ENCODE measurements at places on chromosomes 16 and 17. TPM values are rescaled to one million over a fixed set of nuclear protein-coding genes. Genes with fewer than 3 reads are reported as not detected.
A peak's percentile ranks its signal among the peaks of the same experiment; 100 is the strongest.

DNA sequence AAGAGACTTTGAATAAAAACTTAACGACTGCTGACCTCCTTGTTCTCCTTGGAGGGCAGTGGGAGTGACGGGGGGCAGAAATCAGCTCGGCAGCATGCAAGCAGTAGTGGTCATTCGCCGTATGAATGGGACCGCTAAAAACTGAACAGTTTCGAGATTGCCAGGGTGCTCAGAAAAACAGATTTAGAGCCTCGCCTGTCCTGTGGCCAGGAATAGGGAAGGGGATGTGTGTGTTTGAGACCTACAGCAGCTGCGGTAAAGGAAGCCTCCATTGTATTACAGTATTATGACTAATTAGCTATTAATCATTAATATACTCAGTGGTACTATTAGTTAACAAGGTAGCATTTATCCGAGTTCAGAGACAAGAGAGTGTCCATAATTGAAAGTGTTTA, 670 bp upstream of the ZNF652 start:
- DNase-seq = no peak

GRCh38 chr16:65601781-65602180, 479.9 kb upstream of the CDH11 start:
- DNase-seq = no peak

DNA sequence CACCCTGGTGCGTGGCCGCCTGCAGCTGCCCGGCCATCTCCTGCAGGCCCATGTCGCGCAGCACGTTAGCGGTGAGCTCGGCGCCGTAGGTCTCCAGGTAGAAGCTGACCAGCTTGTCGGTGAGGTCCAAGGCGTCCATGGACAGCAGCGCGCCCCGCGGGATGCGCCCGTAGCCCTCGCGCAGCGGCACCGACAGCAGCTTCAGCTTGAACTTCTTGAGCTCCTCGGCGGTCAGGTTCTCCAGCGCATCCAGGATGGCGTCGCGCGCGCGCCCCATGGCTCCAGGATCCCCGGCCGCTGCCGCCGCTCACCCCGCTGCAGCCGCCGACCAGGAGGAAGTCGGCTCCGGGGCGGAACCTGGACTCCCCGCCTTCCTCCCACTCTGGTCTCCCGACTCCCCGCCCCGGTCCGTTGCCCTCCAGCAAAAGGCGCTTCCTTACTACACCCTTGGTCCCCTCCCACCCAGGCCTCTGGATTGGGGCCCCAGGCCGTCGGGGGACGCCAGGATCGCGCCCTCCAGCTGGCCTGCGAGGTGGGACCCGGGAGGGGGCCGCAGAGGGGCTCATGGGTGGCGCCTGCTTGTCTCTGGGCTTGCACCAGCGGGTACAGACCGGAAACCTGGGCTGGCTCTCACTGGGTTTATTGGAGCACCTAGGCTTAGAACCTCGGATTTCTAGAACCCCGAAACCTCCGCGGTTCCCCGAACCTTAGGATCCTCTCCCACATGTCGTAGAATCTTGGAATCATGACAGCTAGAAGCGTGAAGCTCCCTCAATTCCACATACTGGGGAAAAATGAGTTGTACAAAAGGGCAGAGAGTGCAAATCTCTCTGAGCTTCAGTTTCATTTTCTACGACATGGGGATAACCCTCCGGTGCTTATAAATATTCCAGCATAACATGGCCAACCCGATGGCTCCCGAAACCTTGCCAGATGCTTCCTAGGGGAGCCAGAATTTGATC, at the start of gene PYCARD:
Gene PYCARD, minus strand, starts transcription at position 347 of the 962 bp plus-strand sequence. Its CDS starts 70 bp downstream, at position 277.
- no peak for DNase-seq

DNA sequence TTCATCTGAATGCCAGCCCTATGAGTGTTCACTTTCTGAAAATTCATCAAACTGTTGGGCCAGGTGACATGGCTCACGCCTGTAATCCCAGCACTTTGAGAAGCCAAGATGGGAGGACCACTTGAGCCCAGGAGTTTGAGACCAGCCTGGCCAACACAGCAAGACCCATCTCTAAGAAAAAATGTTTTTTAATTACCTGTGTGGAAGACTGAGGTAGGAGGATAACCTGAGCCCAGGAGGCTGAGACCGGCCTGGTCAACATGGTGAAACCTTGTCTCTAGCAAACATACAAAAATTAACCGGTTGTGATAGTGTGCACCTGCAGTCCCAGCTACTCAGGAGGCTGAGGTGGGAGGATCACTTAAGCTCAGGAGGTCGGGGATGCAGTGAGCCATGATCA, 10.3 kb downstream of the MYH11 start:
- no peak for DNase-seq

GRCh38 chr16:71630808-71631207, 4.8 kb downstream of the MARVELD3 start:
- no peak for DNase-seq

- no peak for DNase-seq
Observed at GRCh38 chr16:84829168-84829965, 9.6 kb downstream of the CRISPLD2 start.

- no peak for DNase-seq
Observed at GRCh38 chr16:4053301-4053845, 62.9 kb downstream of the ADCY9 start.

DNA sequence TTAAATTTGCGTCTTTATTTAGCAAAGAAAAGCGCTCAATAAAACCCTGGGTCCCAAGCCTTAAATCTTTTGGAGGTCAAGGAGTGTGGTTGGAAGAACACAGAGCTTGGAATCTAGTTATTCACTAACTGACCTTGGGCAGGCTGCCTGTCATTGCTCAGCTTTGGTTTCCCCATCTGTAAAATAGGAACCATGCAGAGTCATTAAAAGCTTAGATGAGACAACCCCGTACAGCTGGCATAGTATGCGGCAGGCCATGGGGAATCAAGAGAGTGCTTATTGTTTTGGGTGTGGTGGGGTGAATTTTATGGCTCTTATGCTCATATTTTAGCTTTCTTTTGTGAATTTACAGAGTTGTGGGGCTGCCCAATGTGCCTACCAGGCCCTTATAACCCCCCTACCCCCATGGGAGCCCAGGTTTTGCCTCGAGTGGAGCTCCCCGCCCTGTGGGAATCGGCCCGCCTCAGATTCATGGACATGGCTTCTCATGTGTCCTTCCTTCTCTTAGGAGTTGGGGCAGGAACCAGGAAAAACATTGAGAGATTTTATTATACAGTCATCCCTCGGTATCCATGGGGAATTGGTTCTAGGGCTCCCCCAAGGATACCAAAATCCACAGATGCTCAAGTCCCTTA, 113.5 kb downstream of the CLEC16A start:
- DNase-seq = no peak

DNA sequence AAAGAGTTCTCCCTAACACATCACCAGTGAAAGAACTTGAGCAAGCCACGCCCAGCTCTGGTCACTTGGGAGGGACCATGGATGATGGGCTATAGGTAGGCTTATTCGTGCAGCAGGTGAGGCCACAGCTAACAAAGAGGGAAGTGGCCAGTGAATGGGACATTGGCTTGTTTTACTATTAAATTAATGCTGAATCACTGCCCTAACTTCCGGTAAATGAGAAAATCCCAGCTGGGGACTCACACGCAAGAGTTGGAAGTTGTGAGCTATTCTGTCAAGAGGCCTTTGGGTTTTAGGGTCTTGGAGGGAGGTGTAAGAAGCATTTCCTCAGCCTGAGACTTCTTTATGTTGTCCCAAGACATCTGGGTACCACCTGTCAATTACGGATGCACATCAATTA, 315.3 kb downstream of the XYLT1 start:
- no peak for DNase-seq

GRCh38 chr16:83630979-83631378, 176.8 kb upstream of the HSBP1 start:
- no peak for DNase-seq

DNA sequence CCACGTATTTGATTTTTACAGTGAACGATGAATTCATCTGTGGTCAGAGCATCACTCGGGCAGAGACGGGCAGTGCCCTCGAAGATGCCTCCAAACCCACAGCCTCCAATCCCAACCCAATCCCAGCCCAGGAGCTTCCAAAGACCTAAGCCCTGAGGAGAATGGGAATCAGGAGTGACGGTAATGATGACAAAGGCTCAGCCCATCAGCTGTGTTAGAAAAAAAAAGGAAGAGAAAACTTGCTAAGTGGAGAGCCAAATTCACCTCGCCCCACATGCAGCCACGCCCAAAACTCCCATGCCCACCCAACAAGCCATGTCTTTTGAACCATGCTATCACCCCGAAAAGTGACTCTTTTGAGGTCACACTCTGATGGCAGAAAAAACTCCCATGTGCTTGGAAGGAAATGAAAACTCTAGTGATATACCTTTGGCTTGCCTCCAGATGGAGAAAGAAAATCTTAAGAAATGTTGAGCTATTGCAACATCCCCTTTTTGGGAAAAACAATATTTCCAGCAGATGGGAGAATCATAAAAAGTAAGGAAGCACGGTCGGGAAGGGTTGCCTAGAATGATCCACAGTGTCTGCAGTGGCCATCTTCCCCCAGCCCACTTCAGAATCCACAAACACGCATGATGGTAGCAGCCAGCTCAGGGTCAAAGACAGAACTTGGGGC, 37.7 kb downstream of the XYLT1 start:
- DNase-seq = no peak

GRCh38 chr16:72285728-72286127, 113.8 kb upstream of the PMFBP1 start:
- no peak for DNase-seq

DNA sequence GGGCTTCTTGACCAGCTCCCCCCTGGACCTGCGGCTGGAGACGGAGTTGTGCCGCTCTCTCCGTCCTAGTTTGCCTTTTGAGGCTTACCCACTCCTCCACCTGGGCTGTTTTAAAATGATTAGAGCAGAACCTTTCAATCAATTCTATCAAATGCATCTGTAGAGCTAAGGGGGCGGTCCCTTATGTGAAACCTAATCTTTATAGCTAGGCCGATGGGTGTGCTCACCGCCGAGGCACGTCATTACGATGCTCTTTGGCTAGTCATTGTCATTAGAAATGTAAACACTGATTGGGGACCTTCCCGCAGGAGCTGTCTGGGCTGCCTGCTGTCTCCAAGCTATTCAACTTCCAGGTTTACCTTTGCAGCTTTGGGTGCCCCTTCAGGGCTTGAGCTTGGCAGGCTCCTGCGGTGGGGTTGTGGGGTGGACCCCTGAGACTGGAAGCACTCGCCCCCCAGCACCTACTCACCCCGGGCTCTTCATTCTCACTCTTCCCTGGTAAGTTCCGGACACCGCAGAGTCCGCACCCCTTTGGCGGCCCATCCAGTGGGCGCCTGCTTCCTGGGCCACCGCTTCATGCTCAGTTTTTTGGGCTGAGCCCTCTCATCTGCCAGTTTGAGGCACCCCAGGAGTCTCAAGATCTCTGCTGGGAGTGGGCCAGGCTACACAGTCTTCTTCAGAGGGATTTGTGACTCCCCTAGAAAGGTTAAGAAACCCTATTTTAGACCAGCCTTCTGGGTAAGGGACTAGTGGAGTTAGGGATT, 20.9 kb upstream of the IL17C start:
- DNase-seq = no peak

DNA sequence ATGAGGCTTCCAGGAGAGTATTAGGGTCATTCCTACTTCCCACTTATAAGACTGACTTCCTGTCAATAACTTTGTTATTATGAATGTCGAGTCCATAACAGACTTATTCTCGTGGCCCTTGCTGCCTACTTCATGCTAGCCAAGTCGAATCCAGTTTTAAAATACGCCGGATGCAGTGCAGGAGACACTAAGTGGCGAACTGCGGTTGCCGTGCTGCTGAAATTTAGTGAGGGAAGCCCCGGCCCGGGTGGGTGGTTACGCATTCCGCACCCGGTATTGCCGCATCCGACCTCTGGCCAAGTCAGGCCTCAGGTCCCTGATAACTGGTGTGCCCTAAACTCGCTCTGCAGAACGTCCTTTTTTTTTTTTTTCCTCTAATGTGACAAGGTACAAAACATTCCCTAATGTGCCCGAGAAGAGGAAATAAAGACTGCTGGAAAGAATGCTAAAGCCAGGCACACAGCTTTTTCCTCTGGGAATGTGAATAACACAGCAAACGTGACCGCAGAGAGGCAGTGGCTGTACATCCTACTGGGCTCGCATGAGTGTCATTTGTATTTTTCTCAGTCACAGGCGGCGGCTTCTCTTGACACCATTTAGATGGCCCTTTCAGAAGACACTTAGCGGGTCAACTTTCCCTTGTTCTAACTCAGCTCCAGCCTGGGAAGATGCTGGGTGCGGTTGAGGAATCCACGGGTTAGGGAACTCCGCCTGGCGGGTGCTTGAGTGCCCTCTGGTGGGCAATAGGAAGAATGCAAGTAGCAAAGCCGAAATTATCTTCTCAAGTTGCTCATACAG, 7.1 kb upstream of the AKTIP start:
- DNase-seq = peak; percentile 49

GRCh38 chr17:42617956-42618431, 8.5 kb downstream of the TUBG1 start:
- DNase-seq = no peak

Gene HEXIM1
- polyA plus RNA-seq = 42.9 TPM

Gene KRT36
- polyA plus RNA-seq = not detected

Gene TTYH2
- polyA plus RNA-seq = 14.4 TPM

Gene FOXF1
- polyA plus RNA-seq = 0.10 TPM

Gene TBX21
- polyA plus RNA-seq = 0.37 TPM

Gene TNK1
- 3.2 TPM for polyA plus RNA-seq

Gene LRRC46
- 2.4 TPM for polyA plus RNA-seq
